ENCODE measurements at places on chromosomes 7 and 10.

- H3K4me1 ChIP-seq, result no peaks in the 10 kb centered on the region
- no peak overlapping the region for H3K4me3 ChIP-seq
- peaks cover 5% of the 10 kb centered on the region for H3K27me3 ChIP-seq
Observed at GRCh38 chr7:159317294-159317693, 172.6 kb upstream of the VIPR2 start.

DNA sequence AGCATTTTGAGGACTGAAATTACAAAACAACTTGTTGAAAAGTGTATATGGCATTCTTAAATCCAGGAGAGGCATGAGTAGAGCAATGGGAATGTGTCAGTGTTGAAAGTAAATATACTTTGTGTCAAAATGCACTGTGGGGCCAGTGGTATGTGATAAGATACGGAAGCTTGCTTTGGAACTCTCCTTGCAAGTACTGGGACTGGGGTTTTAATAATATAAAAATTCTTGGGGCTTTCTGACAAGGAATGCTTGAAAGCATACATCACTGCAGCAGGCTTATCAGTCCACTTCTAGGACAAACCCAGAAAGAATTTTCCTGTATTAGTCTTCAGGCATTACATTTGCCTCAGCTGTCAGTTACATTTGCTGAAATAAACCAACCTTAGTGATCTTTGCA, 472.8 kb upstream of the FZD8 start:
- H3K27ac ChIP-seq, result no peak overlapping the region
- no peaks in the 10 kb centered on the region for H3K36me3 ChIP-seq
- no peak for DNase-seq
- H3K4me1 ChIP-seq, result no peaks in the 10 kb centered on the region
- no peaks in the 10 kb centered on the region for H3K27me3 ChIP-seq

DNA sequence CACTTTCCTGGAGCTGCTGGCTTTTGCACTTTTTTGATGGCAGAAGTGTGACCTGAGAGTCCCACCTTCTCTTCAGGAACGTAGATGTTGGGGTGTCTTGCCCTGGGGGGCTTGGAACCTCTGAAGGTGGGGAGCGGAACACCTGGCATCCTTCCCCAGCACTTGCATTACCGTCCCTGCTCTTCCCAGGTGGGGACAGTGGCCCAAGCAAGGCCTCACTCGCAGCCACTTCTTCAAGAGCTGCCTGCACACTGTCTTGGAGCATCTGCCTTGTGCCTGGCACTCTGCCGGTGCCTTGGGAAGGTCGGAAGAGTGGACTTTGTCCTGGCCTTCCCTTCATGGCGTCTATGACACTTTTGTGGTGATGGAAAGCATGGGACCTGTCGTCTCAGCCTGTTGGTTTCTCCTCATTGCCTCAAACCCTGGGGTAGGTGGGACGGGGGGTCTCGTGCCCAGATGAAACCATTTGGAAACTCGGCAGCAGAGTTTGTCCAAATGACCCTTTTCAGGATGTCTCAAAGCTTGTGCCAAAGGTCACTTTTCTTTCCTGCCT, 31.1 kb downstream of the PFKFB3 start:
- peaks cover 5% of the 10 kb centered on the region for H3K36me3 ChIP-seq
- H3K4me1 ChIP-seq, result peaks cover 7% of the 10 kb centered on the region
- H3K27ac ChIP-seq, result peak overlapping the region; percentile 51
- DNase-seq, result no peak
- no peak overlapping the region for H3K4me3 ChIP-seq
- no peaks in the 10 kb centered on the region for H3K27me3 ChIP-seq

DNA sequence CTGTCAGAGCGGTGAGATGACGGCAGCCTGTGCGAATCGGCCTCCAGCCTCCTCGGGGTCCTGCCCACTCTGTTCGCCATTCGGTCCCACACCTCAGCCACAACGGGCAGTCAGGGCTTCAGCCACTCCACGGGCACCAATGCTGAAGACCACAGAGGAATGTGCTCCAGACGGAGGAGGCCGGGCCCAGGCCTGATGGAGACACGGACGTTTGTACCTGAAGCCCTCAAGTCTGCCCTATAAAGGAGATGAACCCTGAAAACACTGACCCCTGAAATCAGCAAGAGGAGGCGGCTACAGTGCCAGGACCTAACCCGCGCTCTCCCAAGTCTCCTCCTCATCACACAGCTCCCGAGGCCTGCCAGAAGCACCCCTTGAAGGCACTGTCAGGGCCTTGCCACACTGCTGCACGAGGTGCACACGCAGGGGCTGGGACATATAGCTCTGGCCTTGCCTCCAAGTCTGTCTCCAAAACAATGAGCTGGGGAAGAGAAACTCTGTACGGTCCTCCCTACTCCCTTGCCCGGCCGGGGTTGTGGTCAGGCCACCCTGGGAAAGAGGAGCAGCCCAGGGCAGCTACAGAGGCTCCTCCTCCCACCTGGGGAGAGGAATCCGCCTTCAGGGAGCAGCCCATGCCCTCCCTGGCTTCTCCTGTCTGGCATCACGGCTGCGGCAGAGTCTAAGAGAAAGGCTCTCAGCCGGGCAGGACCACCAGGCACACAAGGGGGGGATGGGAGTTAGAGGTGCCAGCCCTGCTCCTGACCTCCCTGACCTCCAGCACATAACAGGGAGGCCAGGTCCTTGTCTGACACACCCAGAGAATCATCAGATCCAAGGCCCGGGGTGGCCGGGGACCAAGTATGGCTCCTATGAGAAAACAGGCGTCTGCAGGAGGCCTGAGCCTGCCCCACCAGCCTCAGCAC, 310.1 kb downstream of the PTPRN2 start:
- no peaks in the 10 kb centered on the region for H3K4me1 ChIP-seq
- H3K36me3 ChIP-seq, result no peaks in the 10 kb centered on the region
- no peak overlapping the region for H3K27ac ChIP-seq
- DNase-seq, result no peak

DNA sequence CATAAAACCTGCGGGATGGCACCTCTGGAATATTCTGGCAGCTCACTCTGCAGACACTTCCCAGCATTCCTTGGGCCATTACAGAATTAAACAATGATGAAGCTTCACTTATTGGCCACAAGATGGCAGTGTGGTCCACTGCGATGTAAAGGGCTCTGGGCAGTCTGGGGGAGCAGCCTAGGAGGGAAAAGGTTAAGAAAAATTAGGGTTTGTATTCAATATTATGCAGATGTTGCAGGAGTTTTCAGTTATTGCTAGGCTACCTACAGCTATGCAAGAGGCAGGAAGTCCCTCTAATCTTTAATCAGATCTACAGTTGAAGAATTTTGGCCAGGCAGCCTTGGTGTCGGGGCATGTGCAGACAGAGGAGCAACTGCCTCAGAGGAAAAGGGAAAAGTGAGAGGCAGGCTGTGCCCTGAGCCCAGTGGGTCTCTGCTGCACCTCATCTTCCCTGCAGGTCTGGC, 233.2 kb upstream of the PRSS1 start:
- peak; percentile 15 for DNase-seq
- H3K27me3 ChIP-seq, result peaks cover 6% of the 10 kb centered on the region
- H3K36me3 ChIP-seq, result no peaks in the 10 kb centered on the region
- H3K4me1 ChIP-seq, result peaks cover 16% of the 10 kb centered on the region

DNA sequence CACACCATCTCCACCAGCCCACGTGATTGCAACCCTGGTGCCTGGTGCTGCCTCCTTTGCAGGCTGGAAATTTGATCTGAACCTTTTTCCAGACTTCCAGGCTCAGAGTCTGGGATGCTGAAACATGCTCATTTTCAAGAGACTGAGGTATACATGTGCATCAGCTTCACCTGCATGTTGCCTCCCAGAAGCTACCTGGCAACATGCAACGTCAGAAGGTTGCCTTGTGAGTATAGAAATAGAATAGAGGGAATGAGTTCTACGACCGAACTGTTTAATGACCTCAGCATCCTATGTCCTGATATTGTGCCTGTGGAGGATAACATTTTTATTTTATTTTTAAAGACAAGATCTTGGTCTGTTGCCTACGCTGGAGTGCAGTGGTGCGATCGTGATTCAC, 1.9 kb upstream of the ZNF212 start:
- DNase-seq, result no peak
- H3K27me3 ChIP-seq, result peaks cover 19% of the 10 kb centered on the region
- no peaks in the 10 kb centered on the region for H3K36me3 ChIP-seq
- H3K4me1 ChIP-seq, result peaks cover 14% of the 10 kb centered on the region
- H3K27ac ChIP-seq, result no peak overlapping the region

DNA sequence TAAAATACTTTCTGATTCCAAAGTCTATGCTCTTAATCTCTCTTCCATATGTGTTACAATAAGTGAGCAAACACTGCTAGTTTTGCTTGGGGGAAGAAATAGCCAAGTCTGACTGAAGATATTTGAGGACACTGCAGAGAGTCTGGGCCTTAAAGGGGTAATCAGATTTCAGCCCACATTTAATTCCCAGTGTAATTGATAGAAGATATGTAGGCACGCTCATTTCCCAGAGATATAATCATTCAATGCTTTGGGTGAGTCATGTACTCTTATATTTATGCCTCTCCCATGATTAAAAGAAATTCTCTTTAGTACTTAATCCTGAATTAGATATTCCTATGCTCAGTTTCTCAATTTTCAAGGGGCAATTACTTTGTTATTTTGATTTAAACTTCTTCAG, 178.1 kb upstream of the POM121L12 start:
- H3K4me3 ChIP-seq, result no peak overlapping the region
- no peak for DNase-seq
- H3K27ac ChIP-seq, result no peak overlapping the region
- no peaks in the 10 kb centered on the region for H3K4me1 ChIP-seq
- no peaks in the 10 kb centered on the region for H3K27me3 ChIP-seq

DNA sequence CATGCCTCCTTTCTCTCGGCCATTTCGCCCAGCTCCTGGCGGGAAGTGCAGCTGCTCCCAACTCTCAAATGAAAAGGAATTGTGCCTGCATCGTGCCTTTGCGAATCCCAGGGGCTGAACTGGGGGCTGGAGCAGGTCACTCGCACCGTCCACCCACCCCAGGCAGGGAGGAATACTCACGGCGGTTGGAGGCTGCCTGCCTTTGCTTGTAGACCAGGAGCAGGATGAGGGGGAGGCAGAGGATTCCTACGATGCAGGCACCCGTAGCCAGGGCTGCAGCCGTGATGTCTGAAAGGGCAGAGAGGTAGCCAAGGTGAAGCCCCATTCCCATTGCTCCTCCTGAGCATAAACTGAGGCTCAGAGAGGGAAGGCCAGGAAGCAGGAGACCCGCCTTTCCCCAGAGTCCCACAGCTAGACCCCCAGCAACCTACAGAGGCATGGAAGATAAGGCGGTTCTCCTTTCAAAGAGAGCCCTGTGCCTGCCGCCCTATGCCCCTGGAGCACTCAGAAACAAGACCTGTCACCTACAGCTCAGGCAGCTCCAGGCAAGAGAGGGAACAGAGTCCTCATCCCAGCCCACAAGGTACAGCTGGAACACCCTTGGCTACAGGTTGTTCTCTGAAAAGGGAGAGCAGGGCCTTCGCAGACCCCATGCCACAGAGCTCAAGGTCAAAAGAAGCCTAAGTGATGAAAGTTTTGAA, 18.0 kb downstream of the VSIR start:
- H3K36me3 ChIP-seq, result peaks cover 3% of the 10 kb centered on the region
- H3K4me3 ChIP-seq, result no peak overlapping the region
- peaks cover 73% of the 10 kb centered on the region for H3K4me1 ChIP-seq

DNA sequence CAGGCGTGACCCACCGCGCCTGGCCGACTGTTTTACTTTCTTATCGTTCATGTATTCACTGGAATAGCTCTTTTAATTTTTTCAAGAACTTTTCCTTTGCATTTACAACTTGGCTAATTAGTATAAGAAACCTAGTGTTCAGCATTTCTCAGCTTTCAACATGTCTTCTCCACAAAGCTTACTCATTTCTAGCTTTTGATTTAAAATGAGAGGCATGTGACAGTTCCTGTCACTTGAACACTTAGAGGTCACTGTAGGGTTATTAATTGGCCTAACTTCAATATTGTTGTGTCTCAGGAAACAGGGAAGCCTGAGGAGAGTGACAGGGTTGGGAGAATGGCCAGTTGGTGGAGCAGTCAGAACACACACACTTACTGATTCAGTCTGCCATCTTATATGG, 125.1 kb upstream of the GPR22 start:
- H3K4me3 ChIP-seq, result no peak overlapping the region
- peaks cover 7% of the 10 kb centered on the region for H3K4me1 ChIP-seq
- H3K36me3 ChIP-seq, result peaks cover 4% of the 10 kb centered on the region
- H3K27ac ChIP-seq, result no peak overlapping the region

- no peak overlapping the region for H3K27ac ChIP-seq
- no peak overlapping the region for H3K4me3 ChIP-seq
- no peaks in the 10 kb centered on the region for H3K4me1 ChIP-seq
- no peak for DNase-seq
- no peaks in the 10 kb centered on the region for H3K27me3 ChIP-seq
- no peaks in the 10 kb centered on the region for H3K36me3 ChIP-seq
Observed at GRCh38 chr7:113794573-113794972, 124.2 kb downstream of the PPP1R3A start.

- no peaks in the 10 kb centered on the region for H3K36me3 ChIP-seq
- H3K27me3 ChIP-seq, result peaks cover 19% of the 10 kb centered on the region
- H3K4me1 ChIP-seq, result peaks cover 7% of the 10 kb centered on the region
- no peak overlapping the region for H3K27ac ChIP-seq
- H3K4me3 ChIP-seq, result peak overlapping the region; percentile 58
- no peak for DNase-seq
Observed at GRCh38 chr7:74306730-74307469, 17.7 kb downstream of the CLIP2 start.

DNA sequence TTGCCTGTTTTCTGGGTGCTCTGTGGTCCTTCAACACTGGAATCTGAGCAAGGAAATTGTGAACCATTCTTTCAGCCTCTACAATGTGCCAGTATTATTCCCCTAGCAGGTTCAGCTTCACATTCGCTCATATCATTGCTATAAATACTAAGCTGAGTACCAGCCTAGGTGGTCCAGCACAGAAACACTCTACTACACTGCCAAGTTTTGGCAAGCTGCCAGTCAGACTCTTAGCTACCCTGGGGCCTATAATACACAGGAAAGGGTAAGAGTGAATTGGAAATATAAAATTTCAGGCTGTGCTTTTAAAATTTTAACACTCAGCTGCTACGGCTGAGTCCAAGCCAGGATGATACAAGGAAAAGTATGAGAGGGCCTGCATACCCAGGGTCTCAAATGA, 49.9 kb upstream of the PPP1R3A start:
- no peak for DNase-seq
- H3K4me1 ChIP-seq, result no peaks in the 10 kb centered on the region
- no peak overlapping the region for H3K4me3 ChIP-seq
- no peaks in the 10 kb centered on the region for H3K36me3 ChIP-seq
- H3K27ac ChIP-seq, result no peak overlapping the region

DNA sequence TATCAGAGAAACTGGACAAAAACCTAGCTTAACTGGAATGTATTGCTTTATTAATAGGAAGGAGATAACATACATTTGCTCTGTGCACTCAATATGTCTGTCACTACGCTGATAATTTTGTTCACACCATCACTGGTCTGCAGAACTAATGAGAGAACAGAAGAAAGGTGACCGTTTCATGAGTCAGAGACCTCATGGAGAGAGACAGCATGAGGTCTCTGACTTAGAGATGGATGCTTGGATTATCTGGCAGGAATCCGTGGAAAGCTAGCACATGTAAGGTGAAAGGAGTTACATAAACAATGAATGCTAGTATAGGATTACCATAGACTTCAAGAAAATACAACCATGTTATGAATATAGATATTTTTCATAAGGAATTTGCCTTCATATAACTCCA, 947.3 kb downstream of the IPMK start:
- no peaks in the 10 kb centered on the region for H3K27me3 ChIP-seq
- no peak for DNase-seq
- H3K4me3 ChIP-seq, result no peak overlapping the region
